ENCODE measurements at places on chromosomes 1 and 21.

DNA sequence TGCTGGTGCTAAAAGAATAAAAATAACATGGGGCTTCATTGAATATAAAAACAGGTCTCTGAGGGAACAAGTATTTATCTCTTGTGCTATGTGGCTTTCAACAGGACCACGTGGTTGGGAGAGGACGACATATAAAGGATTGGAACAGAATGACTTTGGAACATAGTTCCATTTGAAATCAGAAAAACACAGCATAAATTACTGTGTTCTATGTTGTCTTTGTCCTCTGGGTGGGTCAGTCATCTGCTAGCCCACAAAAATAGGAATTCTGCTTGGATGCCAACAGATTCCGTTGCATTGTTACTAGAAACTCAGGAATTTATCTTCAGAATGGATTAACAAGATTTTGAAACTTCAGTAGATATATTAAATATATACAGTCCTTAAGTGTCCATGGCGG, 5.9 kb downstream of the CEP85 start:
- DNase-seq, result no peak

- no peak for DNase-seq
These were observed 2.7 kb downstream of the COL8A2 start for GRCh38 chr1:36122062-36123030.

DNA sequence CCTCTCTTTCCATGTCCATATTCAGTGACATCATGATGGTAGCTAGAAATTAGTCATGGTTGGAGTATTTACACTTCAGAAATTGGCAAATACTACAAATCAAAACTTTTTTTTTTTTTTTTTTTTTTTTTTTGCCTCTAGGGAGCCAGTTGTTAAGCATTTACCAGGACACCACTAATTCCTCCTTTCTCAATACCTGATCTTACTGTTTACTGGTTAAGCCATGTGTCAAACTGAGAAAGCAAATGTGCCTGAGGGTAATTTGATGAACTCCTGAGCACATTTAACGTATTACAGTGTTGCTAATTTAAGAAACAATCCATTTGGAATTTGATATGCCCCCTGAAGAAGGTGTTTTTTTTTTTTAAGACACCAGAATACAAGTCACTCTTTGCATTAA, 94.4 kb downstream of the DNM3 start:
- DNase-seq, result no peak

DNA sequence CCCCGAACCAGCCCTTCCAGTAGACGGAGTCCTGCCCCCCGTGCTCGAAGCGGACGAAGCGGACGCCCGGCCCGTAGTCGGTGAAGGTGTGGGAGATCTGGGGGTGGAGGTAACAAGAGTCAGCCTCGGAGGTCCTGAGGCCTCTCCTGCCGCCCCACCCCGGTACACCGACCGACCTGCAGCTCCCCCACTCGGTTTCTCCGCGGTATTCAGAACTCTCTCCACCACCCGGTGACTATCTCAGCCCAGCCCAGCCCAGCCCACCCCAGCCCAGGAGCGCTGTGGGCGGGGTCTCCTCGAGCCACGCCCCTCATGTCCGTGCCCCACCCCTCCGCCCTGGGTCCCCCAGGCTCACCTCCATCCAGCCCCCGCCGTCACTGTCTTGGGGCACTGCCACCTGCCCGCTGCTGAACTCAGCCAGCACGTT, 5.5 kb downstream of the FBXO2 start:
- no peak for DNase-seq

- DNase-seq, result no peak
These were observed 179.8 kb downstream of the ST6GALNAC3 start for GRCh38 chr1:76254104-76255030.

GRCh38 chr1:102463328-102463727, 466.6 kb upstream of the OLFM3 start:
- DNase-seq, result no peak

- peak; percentile 46 for DNase-seq
These were observed 617 bp upstream of the ADGRL2 start for GRCh38 chr1:81799939-81800694.

DNA sequence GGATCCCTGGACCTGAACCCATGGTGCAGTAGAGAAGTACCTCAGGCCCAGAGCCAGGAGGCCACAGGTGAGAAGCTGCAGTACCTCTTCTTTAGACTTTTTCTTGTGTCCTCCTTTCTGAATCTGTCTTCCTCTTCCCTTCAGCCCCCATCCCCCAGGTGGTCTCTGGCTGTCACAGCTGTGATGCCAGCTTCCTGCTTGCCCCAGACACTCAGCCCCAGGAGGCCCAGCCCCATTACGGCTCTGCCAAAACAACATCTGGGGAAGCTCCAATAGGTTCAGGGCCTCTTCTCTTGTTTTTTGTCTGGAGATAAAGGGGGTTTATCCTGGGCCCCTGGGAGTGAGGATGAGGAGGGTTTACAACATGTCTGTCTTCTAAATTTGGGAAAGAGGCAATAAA, 9.5 kb upstream of the BTG2 start:
- no peak for DNase-seq
